NCI-H774 (cell line): ENCODE measurements at places on chromosomes 7 and 10.

- no peak for DNase-seq
Measured at GRCh38 chr7:32658034-32658433, 162.7 kb downstream of the AVL9 start.

GRCh38 chr7:97019710-97020225 is 4.9 kb downstream of the DLX5 start:
- DNase-seq, result no peak

DNA sequence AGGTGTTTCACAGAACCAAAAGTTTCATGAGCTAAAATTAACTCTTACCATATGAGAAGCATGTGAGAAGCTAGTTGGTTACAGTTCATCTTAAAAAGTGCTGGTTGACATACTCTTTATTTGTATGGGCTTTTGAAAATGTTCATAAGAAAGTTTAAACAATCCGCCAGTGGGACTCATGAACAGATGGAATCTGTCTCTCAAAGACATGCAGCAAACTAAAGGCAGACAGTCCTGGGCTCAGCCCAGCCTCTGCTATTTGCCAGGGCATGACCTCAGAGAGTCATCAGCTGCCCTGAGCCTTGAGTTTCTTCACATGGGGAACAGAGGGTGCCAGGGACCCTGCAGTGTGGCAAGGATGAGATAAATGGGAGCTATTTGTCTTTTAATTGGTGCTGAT is 3.2 kb downstream of the PYROXD2 start:
- no peak for DNase-seq

DNA sequence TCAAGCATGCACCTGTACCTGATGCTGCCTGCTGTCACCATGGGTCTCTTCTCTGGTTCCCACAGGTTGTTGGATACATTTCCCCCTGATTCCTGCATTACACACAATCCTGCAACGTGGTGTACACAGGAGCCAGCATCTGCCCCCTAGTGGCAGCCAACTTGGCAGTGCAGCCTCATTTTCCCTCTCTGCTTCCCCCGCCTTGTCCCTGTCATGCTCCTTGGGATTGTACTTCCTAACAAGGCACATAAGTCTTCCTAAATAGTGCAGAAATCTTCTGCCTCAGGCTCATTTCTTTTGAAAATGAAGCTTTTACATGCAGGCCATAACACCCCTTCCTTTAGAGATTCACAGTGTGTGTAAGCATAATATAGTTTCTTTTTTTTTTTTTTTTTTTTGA is 387.5 kb downstream of the CCSER2 start:
- DNase-seq, result no peak

- no peak for DNase-seq
Measured at GRCh38 chr10:538895-539294, 150.6 kb downstream of the DIP2C start.

DNA sequence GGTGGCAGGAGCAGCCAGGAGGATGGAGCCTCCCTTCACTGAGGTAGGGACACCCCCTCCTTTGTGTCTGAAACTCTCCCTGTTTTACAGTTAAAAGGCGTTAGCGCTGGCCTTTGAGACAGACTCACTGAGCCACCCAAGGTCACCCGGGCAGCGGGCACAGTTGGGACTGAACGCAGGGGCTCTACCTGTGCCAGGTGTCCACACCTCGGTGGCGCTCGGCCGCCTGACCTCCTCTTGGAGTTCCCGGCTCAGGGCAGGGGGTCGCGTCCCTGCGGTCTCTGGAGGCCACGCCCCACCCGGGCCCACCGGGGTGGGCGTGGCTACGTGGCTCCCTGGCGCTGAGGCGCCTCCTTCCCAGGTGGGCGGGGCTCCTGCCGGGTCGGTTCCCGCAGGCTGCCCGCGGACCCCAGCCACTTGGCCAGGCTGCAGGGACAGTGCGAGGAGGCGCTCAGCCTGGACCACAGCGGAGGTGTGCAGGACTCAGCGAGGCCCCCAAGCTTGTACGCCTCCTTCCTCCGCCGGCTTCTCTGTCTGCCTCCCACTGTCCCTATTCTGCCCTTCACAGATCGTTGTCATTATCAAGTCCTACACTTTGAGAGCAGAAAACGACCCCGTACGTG is 39.9 kb upstream of the LEP start:
- DNase-seq, result no peak

DNA sequence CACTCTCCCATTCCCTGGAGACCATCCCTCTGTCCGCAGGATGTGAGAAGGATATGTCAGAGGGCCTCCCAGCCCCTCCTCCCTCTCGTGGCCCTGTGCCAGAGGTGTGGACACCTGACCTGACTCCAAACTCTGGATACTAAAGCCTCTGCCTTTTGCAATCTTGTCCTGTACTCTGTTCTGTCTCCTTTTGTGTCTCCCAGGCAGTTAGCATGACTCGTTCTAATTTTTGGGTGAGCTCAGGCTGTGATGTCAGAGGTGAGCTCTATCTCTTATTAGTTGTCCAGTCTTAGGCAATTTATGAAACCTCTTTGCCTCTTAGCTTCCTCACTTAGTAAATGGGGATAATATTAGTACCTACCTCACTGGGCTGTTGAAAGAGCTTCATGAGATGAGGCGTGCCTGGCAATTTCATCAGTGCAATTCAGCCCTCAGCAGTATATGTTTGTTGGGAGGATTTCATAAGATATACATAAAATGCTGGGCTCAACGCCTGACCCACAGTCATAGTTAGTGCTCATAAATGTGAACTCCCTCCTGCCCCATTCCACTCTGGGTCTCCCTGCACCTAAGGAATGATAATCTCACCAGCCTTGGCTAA is 10.9 kb downstream of the MARVELD1 start:
- no peak for DNase-seq

DNA sequence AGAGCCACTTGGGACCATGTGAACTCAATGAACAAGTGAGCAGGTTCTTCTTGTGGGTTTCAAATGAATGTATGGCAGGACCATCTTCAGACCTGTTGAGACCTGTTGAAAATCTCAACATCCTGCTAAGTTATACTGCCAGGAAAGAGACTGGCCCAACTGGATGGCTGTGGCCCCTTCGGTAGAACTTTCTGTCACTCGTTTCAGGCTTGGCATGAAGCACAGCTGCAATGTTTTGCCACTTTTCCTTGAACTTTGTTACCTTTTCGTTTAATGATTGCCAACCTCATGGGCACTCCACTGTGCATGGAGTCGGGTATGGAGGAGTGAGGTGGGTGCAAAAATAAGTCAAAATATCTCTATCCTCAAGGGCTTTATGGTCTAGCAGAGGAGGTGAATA is 36.7 kb upstream of the SLC35B4 start:
- DNase-seq, result no peak

DNA sequence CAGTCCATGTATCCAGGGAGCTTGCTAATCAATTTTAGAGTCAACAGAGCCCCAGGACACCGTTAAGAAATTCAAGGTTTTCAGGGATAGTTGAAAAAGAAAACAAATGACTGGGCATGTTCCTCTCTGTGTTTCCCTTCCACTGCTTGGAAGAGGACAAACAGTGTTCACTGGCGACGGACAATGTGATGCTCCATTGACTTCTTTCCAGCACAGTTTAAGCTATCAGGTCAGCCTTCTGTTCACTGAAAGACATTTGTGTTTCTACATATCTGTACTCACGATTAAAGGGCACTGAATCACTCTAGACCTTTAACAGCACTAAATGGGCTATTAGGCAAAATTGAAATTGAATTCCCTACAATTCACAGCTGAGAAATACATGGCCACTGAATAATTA is 123.6 kb downstream of the RNLS start:
- DNase-seq, result no peak

DNA sequence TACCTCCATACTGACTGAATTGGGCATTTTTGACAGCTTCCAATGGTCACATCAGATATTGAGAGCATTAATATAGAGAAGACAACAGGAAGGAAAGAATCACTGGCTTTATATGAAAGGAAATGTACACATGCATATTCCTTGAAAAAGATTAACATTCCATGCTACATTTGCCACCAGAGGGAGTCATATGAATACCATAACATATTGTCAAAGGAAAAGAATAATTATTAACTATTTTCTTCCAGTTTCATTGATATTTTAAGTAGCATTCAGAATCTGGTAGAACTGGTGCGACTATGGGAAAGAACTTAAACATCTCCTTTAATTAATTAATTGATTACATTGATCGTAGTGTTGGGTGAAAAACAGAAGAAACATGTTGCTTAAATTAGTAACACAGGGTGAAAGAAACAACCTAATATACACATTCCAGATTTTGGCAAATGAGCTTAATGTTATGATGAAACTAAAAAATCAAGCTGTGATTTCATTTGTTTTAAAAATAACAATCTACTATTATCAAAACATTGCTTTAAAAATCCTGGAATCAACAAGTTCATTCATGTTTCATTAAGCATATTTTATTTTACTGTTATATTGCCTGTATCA is 71.5 kb downstream of the GPR85 start:
- DNase-seq, result peak; percentile 19

GRCh38 chr7:93894966-93895640 is 4.5 kb upstream of the TFPI2 start:
- DNase-seq, result no peak

- no peak for DNase-seq
Measured at GRCh38 chr7:1770331-1770730, 100.3 kb downstream of the ELFN1 start.

GRCh38 chr7:42274053-42274452 is 37.0 kb upstream of the GLI3 start:
- DNase-seq, result no peak

DNA sequence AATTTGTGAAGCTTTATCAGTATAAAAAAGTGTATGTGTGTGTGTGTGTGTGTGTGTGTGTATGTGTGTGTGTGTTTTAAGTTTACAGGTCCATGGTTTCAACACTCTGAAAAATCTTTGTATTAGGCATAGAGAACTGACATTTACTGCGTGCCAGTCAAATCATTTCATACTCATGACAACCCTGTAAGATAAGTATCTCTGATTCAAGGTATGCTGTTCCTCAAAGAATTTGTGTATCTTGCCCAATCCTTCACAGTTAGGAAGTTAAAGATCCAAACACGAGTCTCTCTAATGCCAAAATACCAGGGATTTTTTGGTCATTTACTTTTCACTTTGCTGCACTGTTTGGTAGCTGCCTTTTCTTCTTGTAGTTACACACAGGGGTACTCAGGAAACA is 1121.3 kb upstream of the AUTS2 start:
- DNase-seq, result no peak

GRCh38 chr10:45424668-45425404 is 50.8 kb downstream of the ALOX5 start:
- DNase-seq, result no peak

DNA sequence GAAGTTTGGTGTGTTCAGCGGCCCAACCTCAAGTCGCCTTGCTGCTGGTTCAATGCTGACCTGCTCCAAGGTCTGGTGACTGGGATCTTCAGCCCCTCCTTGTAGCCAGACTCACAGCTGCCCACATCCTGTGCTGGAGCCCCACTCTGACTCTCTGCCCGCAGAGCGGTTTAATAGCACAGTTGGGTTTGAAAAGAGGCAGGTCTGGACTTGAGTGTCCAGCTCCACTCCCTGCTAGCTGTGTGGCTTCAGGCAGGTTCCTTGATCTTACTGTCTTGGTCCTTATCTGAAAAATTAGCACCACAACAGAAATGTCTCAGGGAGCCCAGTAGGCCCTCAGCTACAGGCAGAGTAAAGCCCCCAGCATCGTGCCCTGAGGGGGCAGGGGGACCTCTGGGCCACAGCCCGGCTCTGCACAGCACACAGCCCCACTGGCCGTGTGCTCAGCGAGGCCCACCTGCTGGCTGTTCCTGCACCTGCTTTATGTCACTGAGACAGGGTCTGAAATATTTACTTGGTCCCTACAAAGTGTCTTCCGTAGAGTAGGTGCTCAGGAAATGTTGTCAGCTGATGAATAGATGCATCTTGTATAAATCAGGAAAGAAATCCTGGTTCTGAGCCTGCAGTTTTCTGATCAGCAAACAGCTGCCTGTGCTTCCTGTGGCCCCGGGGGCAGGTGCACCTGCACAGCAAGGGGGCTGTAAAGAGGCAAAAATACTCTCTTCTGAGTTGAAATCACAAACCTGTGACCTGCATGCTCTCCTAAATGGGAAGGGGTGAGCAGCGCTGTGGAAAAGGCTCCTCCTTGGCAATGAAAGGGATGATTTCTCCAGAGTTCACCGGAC is 155.5 kb downstream of the SVIL start:
- DNase-seq, result peak; percentile 7

GRCh38 chr10:26550774-26551526 is 112.8 kb downstream of the APBB1IP start:
- no peak for DNase-seq

GRCh38 chr10:36341471-36341870 is 699.4 kb upstream of the FZD8 start:
- no peak for DNase-seq

GRCh38 chr7:117870448-117871130 is 2.7 kb downstream of the CTTNBP2 start:
- DNase-seq, result no peak

GRCh38 chr7:140673063-140673773 is 473 bp downstream of the ADCK2 start:
- DNase-seq, result peak; percentile 49

GRCh38 chr7:15832996-15833395 is 146.5 kb upstream of the MEOX2 start:
- no peak for DNase-seq

DNA sequence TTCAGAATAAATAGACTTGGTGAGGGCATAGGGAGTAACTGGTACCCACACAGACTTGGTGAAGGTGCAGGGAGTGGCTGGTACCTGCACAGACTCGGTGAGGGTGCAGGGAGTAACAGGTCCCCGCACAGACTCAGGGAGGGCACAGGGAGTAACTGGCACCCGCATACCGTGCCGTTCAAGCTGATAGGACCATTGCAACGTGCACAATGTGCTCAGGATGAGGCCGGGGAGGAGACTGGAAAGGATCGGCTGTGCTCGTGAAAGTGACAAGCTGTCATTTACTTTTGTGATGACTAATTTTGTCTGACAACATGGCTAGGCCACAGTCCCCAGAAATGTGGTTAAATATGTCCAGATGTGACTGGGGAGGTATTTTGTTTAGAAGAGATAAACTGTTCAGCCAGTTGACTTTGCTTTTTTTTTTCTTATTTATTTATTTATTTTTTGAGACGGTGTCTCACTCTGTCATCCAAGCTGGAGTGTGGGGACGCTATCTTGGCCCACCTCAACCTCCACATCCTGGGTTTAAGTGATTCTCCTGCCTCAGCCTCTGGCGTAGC is 76.2 kb upstream of the NMT2 start:
- DNase-seq, result no peak

DNA sequence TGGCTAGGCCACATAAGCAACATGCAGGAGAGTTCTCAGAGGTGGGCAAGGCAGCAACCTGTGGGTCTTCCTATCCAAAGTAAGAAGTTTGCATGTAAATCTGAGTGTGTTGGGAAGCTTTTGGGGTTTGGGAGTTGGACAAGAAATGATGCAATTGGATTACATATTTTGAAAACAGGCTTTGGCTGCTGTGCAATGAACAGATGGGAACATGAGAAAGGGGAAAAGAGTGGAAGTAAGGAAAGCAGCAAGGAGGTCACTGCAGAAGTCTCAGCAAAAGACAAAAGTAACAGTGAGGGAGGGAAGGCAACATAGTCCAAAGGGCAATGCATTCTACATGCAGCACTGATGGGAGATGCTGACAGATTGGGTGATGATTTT is 61.1 kb upstream of the C10orf90 start:
- DNase-seq, result no peak

DNA sequence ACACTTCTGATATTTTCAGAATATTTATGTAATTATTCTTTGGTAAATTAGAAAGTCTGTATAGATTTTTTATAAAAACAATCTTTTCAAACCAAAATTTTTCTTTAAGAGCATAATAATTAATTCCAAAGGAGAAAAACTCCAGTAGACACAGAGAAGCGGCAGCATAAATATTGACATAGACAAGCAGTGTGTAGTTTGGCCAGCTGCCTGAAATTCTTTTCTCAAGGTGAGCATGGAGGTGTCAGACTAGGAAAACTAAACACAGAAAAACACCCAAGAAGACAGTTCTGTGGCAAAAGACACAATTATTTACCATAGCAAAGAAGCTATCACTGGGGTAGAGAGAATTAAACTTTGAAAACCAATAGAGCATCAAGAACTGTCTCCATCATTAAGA is 82.4 kb downstream of the KLF6 start:
- no peak for DNase-seq
